ENCODE measurements at places on chromosomes 4 and X.

GRCh38 chrX:102712981-102713625, 855 bp downstream of the GPRASP2 start:
- DNase-seq = peak; percentile 15

GRCh38 chr4:122602277-122603142, 18.4 kb downstream of the IL21 start:
- DNase-seq = no peak

DNA sequence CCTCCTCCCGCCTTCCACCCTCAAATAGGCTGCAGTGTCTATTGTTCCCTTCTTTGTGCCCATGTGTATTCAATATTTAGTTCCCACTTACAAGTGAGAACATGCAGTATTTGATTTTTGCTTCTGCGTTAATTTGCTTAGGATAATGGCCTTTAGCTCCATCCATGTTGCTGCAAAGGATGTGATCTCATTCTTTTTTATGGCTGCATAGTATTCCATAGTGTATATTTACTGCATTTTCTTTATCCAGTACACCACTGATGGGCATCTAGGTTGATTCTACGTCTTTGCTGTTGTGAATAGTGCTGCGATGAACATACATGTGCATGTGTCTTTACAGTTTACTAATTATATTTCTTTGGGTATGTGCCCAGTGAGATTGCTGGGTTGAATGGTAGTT, 51.6 kb upstream of the TMPRSS11B start:
- no peak for DNase-seq

DNA sequence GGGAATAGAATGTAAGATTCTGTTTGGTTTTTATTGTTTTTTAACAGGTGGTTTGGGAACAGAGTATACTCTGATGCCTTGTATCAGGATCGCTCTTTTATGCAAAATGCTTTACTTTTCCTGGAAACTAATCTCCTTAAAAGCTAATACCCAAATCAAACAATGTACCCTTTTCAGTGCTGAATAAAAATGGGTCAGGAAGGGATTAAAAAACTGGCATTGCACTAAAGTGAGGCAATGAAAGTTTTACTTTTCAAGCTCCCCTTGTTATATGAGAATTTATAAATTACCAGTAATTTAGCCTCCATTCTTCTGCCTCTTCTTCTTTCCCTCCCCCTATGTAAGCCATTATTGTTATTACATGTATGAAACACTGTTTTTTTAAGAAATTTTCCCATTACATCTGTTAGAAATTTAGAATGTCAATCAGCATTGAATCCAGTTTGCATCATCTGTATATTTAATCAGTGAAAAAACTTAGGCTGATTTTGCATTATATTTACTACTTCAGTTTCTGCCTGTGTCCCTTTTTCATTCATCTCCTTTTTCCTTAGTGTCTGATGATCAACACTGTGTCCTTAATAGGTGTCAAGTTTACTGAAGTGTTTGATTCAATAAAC, 89.7 kb upstream of the NPNT start:
- no peak for DNase-seq

- DNase-seq = no peak
Observed at GRCh38 chr4:52407545-52407944, 251.6 kb downstream of the USP46 start.

DNA sequence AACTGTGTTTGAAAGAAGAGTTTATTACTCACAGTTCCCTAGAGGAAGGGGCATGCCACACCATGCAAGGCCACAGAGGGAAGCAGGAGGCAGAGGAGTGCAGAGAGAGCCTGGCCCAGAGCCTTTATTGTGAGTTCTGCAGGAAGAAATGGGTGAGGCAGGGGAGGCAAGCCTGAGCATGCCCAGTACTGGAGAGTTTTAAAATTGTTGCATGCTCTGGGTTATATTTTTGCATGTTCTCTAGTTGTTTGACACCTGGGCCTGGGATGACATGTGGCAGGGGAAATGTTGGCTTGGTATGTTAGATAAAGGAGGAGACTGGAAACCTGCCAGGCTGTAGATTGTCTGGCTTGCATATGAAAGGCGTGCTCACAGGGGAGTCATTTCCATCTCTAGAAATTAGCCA, 19.7 kb upstream of the CRMP1 start:
- DNase-seq = no peak

- DNase-seq = no peak
Observed at GRCh38 chr4:79502081-79502480, 94.1 kb upstream of the GK2 start.

DNA sequence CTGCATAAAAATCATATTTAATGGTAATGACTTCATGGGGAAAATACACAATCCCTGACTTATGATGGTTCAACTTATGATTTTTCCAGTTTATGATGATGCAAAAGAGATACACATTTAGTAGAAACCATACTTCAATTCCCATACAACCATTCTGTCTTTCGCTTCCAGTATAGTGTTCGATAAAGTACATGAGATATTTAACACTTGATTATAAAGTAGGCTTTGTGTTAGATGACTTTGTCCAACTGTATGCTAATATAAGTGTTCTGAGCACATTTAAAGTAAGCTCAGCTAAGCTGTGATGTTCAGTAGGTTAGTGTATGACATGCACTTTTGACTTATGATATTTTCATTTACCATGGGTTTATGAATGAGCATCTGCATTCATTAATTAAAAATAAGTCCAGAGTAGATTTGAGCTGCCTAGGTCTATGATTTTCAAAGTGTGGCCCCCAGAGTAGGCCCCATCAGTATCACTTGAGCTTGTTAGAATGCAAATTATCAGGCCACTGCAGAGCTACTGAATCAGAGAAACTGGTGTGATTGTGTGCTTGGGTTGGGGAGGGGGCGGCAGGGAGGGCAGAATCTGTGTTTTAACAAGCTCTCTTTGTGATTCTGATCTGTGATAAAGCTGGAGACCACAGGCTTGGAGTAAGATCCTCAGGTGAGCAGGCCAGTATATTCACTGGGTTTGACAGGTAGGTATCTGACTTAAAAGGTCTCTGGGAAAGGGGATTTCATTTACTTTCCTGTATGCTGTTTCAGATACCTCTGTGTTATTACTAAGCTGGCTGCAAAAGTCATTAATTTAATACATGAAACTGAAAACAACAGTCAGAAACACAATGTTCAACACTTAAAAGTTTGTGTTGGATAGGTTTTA, 8.4 kb downstream of the ATP10D start:
- no peak for DNase-seq

All from H54 (cell line).